Mesendoderm (in vitro differentiated cells): ENCODE measurements at places on chromosomes 13 and 19.

- DNase-seq: peak; percentile 26
These were observed 57.5 kb downstream of the CPAMD8 start for GRCh38 chr19:16969135-16969534.

DNA sequence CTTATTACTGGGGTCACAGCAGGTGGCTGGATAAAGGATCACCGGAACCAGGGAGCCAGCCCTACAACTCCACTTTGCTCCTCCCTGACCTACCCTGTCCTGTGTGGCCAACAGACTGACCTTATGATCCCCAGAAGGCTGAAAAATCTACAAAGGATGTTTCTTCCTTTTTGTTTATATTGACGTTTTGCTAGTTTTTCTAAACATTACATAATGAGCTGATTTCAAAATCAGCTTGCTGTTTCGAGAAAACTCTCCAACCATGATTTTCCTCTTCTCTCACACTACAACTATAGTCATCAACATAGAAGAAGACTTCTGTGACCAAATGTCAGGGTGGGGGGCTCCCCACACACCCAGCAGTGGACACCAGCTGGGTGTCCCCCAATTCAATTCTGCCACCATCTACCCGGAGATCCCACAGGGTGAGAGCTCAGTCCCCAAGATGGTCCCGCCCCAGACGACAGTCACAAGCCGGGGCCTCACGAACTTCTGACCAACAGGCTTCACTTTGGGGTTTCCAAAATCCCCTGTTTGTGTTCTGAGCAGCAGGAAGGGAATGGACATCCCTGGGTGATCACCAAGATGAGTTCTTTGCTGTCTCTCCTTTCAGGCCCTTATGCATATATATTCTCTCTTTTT lies 35.0 kb downstream of the ZNF536 start:
- no peak for DNase-seq

DNA sequence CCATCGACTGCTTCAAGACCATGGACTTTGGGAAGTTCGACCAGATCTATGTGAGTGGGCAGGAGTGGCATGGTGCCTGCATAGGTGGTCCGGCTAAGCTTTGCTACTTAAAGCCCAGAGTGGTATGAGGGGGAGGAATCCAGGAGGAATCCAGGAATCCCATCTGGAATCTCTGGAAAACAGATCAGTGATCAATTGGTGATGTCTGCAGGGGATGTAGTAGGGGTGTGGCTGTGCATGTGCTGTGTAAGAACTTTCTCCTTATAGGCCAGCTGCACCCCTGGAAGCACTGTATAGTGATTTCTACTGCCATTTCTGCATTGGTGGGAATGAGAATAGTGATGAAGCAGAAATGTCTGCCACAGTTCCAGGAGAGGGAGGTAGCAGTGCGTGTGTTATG lies 23.6 kb downstream of the PNPLA6 start:
- DNase-seq: peak; percentile 21

DNA sequence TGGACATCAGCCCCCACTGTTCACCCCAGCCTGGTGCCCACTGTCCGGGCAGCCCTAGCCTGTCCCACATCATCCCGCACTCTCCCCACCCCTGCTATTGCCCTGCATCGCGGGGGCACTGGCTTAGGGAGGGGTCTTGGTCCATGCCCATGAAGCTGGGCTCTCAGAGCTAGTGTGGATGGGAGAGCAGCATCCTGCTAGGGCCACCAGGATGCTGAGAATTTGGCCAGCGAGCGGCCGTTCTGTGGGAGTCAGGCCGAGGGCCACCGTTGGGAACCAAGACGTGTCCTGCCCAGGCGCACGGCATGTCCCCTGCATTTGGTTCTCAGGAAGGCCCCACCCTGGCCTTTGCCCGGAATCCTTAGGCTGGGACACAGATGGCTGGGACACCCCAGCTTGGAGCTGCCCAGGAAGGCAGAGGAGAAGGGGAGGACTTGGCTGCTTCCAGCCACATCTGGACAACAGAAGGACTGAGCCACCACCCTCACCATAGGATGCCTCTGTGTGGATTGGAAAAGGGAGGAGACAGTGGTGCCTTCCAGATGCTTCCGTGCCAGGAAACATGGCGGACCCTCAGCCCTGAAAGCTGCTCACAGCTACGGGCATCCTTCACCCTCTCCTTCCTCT lies 14.6 kb downstream of the ADGRE5 start:
- no peak for DNase-seq

DNA sequence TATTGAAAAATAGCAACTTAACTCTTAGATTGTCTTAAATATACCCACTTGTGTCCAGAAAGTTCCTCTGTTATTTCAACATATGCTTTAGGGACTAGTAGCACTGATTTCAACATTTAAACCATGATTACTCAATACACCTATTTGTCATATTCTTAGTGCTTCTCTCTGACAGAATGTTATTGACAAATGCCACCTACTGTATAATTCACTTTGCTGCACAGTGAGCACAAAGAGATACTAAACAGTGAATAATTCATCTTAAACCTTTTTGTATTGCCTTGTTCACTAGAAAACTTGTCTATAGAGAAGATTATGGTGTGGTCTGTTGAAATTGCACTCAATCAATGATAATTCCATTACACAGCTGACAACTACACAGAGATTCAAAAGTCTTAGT lies 692.6 kb downstream of the PCDH17 start:
- DNase-seq: no peak

- DNase-seq: no peak
These were observed 12.0 kb downstream of the B3GNT3 start for GRCh38 chr19:17806945-17807344.

DNA sequence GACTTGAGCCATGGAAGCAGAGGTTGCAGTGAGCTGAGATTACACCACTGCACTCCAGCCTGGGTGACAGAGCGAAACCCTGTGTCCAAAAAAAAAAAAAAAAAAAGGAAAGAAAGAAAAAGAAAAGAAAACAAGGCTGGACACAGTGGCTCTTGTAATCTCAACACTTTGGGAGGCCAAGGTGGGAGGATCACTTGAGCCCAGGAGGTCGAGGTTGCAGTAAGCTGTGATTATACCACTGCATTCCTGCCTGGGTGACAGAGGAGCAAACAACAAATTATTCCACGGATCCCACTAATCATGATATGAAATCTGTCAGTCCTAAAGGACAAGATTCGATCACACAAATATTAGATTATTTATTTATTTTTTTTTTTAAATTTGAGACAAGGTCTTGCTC lies 3.1 kb upstream of the MYDGF start:
- DNase-seq: no peak

GRCh38 chr13:66345518-66345810 lies 884.7 kb downstream of the PCDH9 start:
- DNase-seq: no peak

GRCh38 chr13:67763384-67763783 lies 533.2 kb upstream of the PCDH9 start:
- DNase-seq: no peak

- DNase-seq: no peak
These were observed 19.2 kb upstream of the IGFL4 start for GRCh38 chr19:46060012-46060411.

- no peak for DNase-seq
These were observed 44.1 kb downstream of the UBL3 start for GRCh38 chr13:29805994-29806979.

DNA sequence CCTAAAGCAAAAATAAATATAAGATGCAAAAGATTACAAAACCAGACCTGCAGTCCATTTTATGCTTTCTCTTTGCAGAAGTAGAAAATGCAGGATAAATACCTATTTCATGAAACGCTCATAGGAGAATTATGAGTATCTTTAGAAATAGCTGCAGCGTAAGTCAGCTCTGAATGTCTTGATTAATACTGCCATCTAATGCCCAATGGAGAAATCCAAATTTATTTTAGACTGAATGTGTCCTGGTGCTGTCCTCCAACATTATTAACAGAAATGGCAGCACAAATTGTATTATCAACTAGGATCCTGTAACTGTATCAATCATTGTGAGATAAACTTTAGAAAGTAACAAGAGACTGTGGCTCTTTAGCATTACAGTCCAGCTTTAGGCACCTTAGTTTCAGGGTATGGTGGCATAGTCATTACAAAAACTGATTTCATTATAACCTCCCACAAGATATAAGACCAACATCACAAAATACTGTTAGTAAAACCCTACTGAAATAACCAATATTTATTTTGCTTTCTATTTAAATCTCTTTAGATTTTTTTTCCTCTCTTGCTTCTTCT lies 162.1 kb upstream of the MIR17HG start:
- peak; percentile 16 for DNase-seq

DNA sequence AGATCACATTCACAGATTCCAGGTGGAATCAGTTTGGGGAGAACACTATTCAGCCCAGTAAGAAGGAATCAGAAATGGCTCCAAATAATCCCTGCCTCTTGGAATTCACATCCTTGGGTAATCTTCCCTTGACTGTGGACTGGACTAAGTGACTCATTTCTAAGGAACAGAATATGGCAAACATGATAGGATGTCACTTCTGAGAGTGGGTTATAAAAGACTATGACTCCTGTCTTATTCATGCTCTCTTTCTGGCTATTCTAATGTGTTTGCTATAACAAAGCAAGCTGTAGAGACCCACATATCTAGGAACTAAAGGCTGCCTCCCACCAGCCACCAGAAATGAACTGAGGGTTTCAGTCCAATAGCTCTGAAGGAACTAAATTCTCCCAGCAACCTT lies 37.8 kb downstream of the MBD3L2B start:
- DNase-seq: no peak

- peak; percentile 14 for DNase-seq
These were observed 26.4 kb upstream of the VSTM2B start for GRCh38 chr19:29499261-29499920.

GRCh38 chr19:50850738-50851137 lies 4.0 kb upstream of the KLK3 start:
- no peak for DNase-seq

DNA sequence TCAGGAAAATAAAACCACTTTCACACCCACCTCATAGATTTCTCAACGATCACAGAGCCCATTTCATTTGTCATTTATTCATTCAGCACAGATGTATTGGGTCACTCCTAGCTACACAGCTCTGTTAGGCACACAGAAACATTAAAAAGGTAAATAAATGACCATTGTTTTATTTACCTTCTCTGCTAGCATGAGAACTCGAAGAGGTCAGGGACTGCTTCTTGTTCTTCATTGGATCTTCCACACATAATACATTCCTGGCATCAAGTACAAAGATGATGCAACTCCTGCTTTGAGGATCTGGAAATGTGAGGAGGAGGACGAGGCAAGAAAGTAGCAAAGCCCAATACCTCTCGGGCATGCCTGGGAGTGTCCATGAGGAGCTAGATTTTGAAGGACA lies 168.1 kb downstream of the RBM26 start:
- DNase-seq: no peak

- no peak for DNase-seq
These were observed 346.0 kb downstream of the ITGBL1 start for GRCh38 chr13:101798437-101798836.

DNA sequence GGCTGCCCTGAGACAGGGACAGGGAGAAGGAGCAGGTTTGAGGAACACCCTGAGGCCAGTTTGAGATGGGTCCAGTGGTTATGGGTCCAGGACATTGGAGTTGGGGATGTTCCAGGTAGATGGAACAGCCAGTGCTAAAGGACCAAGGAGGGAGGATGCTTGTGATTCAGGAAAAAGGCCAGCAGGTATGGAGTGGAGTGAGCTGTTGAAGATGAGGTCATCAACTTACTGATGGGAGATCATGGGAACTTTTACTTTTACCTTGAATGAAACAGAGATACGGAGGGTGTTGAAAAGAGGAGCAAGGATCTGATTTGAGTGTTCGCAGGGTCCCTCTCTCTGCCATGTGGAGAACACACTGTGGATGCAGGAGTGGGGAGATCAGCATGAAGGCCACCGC lies 25.5 kb downstream of the SPTBN4 start:
- DNase-seq: no peak

- DNase-seq: no peak
These were observed 336.6 kb downstream of the TEX29 start for GRCh38 chr13:111657013-111657412.

- DNase-seq: peak; percentile 40
These were observed 67.2 kb downstream of the SPACA7 start for GRCh38 chr13:112443191-112443994.

DNA sequence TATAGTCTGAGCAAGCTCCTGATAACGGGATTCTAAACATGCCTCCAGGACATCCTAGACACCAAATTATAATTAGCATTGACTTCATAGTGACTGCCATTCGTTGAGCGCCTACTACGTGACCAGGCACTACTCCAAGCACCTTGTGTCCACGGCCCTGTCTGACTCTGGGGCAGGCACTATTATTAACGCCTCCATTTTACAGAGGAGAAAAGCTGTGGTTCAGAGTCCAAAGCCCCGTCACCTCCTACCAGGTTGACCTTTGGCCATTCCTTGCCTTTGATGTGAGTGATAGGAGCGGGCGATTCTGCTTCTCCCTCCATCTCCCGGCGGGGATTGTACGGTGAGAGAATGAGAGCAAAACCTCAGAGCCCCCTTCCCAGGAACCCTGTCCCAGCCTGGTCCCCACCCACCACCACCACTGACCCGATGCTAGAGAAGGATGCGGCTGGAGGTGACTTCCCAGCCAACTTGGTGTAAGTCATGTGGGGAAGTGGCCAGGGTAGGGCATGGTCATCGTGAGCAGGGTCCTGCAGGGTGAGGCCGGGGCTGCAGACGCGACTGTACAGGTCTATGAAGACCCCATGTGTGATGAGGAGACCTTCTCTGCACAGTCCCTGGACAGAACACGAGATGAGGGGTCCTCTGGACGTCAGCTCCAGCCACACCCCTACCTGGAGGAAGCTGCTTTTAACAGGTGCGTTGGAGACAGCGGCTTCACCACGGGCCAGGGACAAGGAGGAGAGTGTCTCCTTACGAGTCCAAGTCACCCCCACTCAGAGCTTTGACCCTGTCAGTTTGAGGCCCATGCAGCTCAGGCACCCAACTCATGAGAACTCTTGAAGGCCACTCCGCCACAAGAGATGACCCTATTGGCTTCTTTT lies at the start of gene IGSF23:
Gene IGSF23 (plus strand): TSS at position 269 of the 884 bp plus-strand sequence. CDS start 83 bp downstream, at position 352.
- no peak for DNase-seq

DNA sequence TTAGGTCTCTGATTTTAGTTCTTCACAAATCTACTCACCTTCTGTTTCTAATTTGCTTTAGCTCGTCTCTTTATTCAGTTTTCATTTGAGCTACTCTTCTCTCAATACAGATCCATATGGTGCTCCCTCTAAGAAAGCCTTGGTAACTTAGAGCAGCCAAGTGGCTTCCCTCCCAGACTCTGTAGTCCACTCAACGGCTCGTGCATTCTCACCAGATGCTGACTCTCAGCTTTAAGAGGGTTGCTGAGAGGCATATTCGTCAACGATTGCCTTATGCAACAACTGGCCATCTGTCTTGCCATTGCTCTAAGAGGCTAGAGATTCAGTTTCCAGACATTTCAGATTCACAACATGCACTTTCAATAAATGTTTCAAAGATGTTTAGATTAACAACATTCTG lies 785.8 kb upstream of the SLC10A2 start:
- DNase-seq: no peak

- DNase-seq: no peak
These were observed 632.0 kb upstream of the SPRY2 start for GRCh38 chr13:80972857-80973478.

DNA sequence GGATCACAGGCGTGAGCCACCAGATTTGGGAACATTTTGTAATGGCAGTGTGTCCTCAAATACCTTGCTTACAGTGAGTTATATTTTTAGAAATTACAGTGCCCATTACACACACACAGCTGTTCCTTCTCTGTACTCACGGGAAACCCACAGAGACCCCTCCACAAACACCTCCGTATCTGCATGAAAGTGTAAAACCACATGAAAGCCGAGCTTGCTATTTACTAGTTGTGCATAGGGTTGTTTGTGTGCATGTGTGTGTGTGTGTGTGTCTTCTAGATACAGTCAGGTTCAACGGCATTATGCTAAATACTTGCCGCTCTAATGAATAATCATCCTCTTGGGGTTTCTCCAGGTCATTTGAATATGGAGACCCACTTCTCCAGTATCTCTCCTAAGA lies 22.3 kb upstream of the LILRA2 start:
- no peak for DNase-seq
